Liver (tissue), 10 donors: ENCODE measurements at places on chromosomes 13 and 19.

DNA sequence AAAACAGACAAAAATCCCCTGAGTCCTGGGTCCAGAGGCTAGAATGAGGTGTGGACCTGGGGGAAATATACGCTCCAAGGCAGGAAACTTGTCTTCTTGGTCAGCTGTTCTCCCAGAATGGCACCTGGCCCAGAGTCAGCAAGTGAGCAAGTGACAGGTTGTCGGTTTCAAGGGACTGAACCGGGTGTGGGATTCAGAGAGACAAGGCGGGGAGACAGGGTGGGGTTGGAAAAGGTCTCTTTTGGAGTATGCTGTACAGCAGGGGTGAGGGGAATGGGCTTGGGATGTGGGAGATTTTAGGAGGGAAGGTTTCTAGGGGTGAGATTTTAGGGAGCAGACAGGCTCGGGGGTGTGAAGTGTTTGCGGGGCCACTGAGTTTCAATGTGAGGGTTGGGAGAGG lies 83.3 kb downstream of the RYR1 start:
- H3K4me3 ChIP-seq = no peak overlapping the region
- no peaks in the 10 kb centered on the region for H3K27me3 ChIP-seq
- no peaks in the 10 kb centered on the region for H3K4me1 ChIP-seq
- no peak for DNase-seq
- H3K27ac ChIP-seq = no peak overlapping the region
- H3K36me3 ChIP-seq = no peaks in the 10 kb centered on the region

GRCh38 chr19:55270172-55270942 lies 9.6 kb downstream of the HSPBP1 start:
- H3K27ac ChIP-seq = no peak overlapping the region
- no peaks in the 10 kb centered on the region for H3K4me1 ChIP-seq
- no peak overlapping the region for H3K4me3 ChIP-seq
- H3K36me3 ChIP-seq = peaks cover 3% of the 10 kb centered on the region

DNA sequence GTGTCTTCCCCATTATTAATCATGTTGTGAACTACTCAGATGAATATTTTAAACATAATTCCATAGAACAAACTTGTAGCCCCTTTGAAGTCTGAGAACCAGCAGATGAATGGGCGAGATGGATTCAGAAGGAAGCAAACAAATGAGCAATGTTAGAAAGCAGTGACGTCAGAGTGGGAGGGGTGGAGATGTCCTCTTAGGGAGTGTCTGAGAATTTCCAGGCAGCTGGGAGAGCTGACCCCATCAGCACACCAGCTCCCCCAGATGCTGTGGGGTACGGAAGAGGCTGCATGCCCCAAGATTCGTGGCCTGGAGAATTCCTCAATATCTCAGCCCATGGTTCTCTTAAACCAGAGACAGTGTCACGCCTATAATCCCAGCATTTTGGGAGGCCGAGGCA lies 68.6 kb downstream of the DPF1 start:
- no peak for DNase-seq
- H3K4me3 ChIP-seq = no peak overlapping the region
- H3K4me1 ChIP-seq = no peaks in the 10 kb centered on the region
- H3K27me3 ChIP-seq = no peaks in the 10 kb centered on the region
- no peak overlapping the region for H3K27ac ChIP-seq

DNA sequence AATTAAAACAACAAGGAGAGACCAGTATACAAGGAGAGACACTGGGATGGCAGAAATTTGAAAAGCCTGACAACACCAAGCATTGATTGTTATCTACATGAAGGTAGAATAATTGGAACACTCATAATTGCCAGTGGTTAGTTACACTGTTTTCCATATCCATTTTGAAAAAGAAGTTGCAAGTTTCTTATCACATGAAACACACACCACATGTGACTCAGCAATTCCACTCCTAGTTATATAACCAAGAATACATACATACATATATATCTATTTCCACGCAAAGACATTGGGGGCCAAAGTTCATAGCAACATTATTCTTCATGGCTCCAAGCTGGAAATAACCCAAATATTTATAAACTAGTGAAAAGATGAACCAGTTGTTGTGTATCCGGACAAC lies 15.2 kb upstream of the PABPC3 start:
- no peaks in the 10 kb centered on the region for H3K4me1 ChIP-seq
- H3K36me3 ChIP-seq = no peaks in the 10 kb centered on the region
- H3K27ac ChIP-seq = no peak overlapping the region
- DNase-seq = no peak
- no peak overlapping the region for H3K4me3 ChIP-seq

DNA sequence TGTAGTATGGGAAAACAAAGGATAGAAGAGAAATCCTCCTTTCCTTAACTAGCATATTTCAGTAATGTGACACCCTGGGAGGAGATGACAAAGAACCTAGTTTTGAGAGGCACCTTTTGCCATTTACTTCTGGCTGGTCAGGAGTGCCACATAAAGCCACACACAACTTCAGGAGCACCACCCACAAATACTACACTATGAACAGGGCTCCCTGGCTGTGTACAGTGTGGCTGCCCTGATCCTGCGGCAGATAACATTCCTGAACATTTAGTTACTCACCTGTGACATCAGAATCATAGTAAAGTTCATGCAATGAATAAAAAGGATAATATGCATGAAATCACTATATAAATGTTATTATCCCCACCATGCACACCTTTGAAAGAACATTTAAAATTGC lies 17.4 kb upstream of the IRS2 start:
- H3K27ac ChIP-seq = no peak overlapping the region
- H3K4me3 ChIP-seq = no peak overlapping the region
- H3K36me3 ChIP-seq = no peaks in the 10 kb centered on the region

- H3K4me3 ChIP-seq = no peak overlapping the region
- no peaks in the 10 kb centered on the region for H3K27me3 ChIP-seq
- no peaks in the 10 kb centered on the region for H3K4me1 ChIP-seq
- no peak for DNase-seq
- no peak overlapping the region for H3K27ac ChIP-seq
- no peaks in the 10 kb centered on the region for H3K36me3 ChIP-seq
Observed at GRCh38 chr19:33953592-33953991, 156.9 kb downstream of the KCTD15 start.

- no peaks in the 10 kb centered on the region for H3K4me1 ChIP-seq
- no peaks in the 10 kb centered on the region for H3K36me3 ChIP-seq
- no peaks in the 10 kb centered on the region for H3K27me3 ChIP-seq
Observed at GRCh38 chr13:22055259-22055658, 384.4 kb downstream of the FGF9 start.

- peaks cover 9% of the 10 kb centered on the region for H3K4me1 ChIP-seq
- no peak for DNase-seq
- no peaks in the 10 kb centered on the region for H3K27me3 ChIP-seq
- H3K36me3 ChIP-seq = peaks cover 14% of the 10 kb centered on the region
Observed at GRCh38 chr13:49667773-49668172, 23.5 kb downstream of the EBPL start.

DNA sequence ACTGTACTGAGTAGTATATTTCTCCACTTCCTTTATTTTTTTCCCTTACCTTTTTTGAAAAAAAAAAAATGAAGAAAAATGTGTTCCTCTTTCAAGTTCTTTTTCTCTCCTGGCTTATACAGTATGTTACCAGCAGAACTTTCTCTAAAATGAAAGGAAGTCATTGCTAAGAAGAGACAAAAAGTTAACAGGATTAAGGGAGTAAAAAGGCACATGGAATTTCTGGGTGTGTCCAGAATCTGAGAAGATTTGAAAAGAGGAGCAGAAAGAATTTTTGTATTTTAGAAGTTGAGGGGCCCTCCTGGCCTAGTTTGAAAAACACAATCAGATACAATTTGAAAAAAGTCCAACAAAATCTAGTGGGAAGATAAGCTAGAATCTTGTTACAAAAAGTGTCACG lies 21.0 kb upstream of the TRIM13 start:
- no peaks in the 10 kb centered on the region for H3K36me3 ChIP-seq
- H3K4me1 ChIP-seq = peaks cover 7% of the 10 kb centered on the region

GRCh38 chr19:51654783-51655182 lies 8.2 kb upstream of the SIGLEC14 start:
- H3K4me3 ChIP-seq = no peak overlapping the region
- H3K27me3 ChIP-seq = no peaks in the 10 kb centered on the region
- DNase-seq = no peak
- no peaks in the 10 kb centered on the region for H3K4me1 ChIP-seq
- H3K36me3 ChIP-seq = no peaks in the 10 kb centered on the region
